Fibroblast of skin of left quadriceps (primary cell): ENCODE measurements at places on chromosomes 6 and 20.
A peak's percentile ranks its signal among the peaks of the same experiment; 100 is the strongest.

DNA sequence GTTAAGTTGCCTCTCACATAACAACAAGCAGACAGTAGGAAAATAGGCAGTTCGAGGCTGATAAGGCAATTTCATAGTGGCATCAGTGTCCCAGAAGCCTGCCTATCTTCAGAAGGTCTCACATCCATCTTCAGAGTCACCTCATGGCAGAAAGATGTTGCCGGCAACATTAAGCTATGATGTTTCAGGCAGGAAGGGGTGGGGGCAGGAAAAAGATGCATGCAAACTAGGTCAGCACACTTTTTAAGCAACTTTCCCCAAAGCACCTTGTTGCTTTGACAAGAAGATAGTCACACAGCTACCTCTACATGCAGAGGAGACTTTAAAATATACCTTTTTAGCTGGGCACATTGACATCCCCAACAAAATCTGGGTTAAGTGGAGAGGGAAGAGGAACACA is 43.2 kb upstream of the SMIM8 start:
- DNase-seq, result no peak

- no peak for DNase-seq
Measured at GRCh38 chr6:46032110-46032998, 16.7 kb upstream of the CLIC5 start.

GRCh38 chr20:21702016-21702415 is 3.4 kb upstream of the PAX1 start:
- no peak for DNase-seq

GRCh38 chr6:161169696-161170095 is 104.2 kb downstream of the AGPAT4 start:
- DNase-seq, result peak; percentile 76

GRCh38 chr6:98970469-98970868 is 22.7 kb upstream of the FBXL4 start:
- no peak for DNase-seq
